ENCODE measurements at places on chromosomes 5 and 9.

DNA sequence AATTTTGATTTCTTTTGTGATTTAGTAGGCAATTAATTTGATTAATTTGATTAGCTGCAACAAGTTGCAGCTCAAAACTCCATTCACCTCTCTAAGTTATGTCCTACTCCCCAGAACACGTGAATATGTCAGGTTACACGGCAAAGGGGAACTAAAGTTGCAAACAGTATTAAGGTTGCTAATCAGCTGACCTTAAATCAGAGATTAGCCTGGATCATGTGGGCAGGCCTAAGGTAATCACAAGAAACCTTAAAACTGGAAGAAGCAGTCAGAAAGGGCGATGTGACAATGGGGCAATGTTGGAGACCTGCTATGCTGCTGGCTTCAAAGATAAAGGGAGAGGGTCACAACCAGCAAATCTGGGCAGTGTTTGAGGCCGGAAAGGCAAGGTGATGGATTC, 47.3 kb upstream of the ANXA1 start:
- DNase-seq, result no peak

DNA sequence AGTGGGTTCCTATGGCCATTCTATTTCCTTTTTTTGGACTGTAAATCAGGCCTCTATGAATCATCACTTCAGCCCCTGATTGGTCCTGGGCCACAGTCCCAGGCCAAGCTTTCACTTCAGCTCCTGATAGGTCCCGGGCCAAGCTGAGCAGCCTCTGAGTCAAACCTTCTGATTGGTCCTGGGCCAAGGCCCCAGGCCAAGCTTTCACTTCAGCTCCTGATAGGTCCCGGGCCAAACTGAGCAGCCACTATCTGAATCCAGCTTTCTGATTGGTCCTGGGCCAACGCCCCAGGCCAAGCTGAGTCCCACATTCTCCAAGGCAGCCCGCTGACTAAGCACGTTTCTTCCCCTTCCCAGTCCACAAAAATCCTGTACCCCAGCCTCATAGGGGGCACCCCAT, 1972.9 kb upstream of the ACO1 start:
- no peak for DNase-seq

DNA sequence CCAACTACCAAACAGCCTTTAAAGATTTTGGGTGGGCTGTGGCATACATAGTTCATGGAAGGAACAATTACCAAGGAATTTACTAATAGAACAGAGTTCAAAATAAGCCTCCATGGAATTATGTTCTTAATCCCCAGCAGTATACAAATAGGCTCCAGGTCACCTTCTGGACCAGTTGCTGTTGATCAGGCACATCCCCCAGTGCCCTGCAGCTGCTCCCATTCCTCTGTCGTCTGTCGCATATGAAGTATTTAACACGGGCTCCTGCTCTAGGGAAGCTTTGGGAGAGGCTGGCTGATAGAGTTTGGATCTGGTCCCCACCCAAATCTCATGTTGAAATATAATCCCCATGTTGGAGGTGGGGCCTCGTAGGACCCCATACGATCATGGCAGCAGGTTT, 17.8 kb downstream of the SHC3 start:
- DNase-seq, result no peak

- DNase-seq, result no peak
These were observed 37.6 kb upstream of the MTAP start for GRCh38 chr9:21764846-21765245.

DNA sequence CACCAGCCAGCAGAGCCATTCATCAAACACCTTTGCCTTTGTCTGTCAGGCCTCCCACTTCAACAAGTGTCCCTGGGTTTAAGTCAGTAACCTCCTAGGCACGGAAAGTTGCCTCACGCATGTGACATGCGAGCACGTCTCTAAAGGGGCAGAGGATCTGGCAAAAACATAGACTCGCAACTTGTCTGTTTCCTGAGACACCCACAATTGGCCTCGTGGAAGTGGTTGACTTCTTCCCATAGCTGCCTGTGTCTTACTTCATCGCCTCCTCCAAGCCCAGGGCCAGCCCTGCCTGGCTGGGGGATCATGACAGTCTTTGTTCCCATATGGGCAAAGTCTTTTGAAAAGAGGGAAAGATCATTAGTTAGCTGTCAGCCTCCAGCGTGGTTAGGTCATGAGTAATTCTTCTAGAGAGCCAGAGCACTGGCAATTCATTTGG, 35.5 kb upstream of the GLRX start:
- DNase-seq, result no peak

DNA sequence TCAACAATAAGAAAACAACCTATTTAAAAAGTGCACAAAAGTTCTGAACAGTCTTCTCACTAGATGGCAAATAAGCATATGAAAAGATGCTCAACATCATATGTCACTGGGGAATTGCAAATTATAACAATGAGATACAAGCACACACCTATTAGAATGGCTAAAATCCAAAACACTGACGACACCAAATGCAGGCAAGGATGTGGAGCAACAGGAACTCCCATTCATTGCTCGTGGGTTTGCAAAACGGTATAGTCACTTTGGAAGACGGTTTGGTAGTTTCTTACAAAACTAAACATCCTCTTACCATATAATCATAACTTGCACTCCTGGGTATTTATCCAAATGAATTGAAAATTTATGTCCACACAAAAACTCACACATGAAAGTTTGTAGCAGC, 100.9 kb upstream of the TBC1D2 start:
- DNase-seq, result no peak

Data from spinal cord (tissue), 10 donors.